Cardiac muscle cell (in vitro differentiated cells and primary cell): ENCODE measurements at places on chromosomes 2 and 18. TPM values are rescaled to one million over a fixed set of nuclear protein-coding genes. Genes with fewer than 3 reads are reported as not detected.

The ANKRD23 gene
- total RNA-seq = 4.8 and 11.0 TPM in 2 replicates

The TRIM54 gene
- total RNA-seq = 53.1 and 65.9 TPM in 2 replicates

The IL1B gene
- not detected in 2 replicates for total RNA-seq

The IMP4 gene
- 91.5 and 92.4 TPM in 2 replicates for total RNA-seq

The CYS1 gene
- total RNA-seq = 0.89 and 0.92 TPM in 2 replicates

The UPP2 gene
- not detected in 2 replicates for total RNA-seq

The CXCR1 gene
- not detected in 2 replicates for total RNA-seq

The LOXL3 gene
- total RNA-seq = 23.7 and 43.3 TPM in 2 replicates

The WNT10A gene
- not detected in 2 replicates for total RNA-seq

The TTLL4 gene
- 21.0 and 36.0 TPM in 2 replicates for total RNA-seq

The OSR1 gene
- 20.8 and 22.3 TPM in 2 replicates for total RNA-seq

The TEKT4 gene
- not detected in 2 replicates for total RNA-seq

The INHA gene
- total RNA-seq = 11.4 and 39.0 TPM in 2 replicates

The LYG2 gene
- total RNA-seq = not detected in 2 replicates

The LRRC30 gene
- not detected in 2 replicates for total RNA-seq

The ADD2 gene
- total RNA-seq = 16.0 and 40.0 TPM in 2 replicates

The B3GNT7 gene
- 7.7 and 15.8 TPM in 2 replicates for total RNA-seq

The PPP1R7 gene
- 44.0 and 56.5 TPM in 2 replicates for total RNA-seq

The DES gene
- 37.2 and 47.0 TPM in 2 replicates for total RNA-seq

The FOXI3 gene
- total RNA-seq = not detected in 2 replicates

The GDF7 gene
- 0.14 and 0.15 TPM in 2 replicates for total RNA-seq

The MBD5 gene
- total RNA-seq = 17.7 and 44.5 TPM in 2 replicates

The DOK6 gene
- total RNA-seq = 8.1 and 13.9 TPM in 2 replicates
